COLO829 (cell line): ENCODE measurements at places on chromosomes 13 and 19.

GRCh38 chr13:52104624-52105023, 24.2 kb downstream of the NEK5 start:
- DNase-seq = no peak

GRCh38 chr13:31042481-31043165, 110.2 kb downstream of the TEX26 start:
- DNase-seq = no peak

DNA sequence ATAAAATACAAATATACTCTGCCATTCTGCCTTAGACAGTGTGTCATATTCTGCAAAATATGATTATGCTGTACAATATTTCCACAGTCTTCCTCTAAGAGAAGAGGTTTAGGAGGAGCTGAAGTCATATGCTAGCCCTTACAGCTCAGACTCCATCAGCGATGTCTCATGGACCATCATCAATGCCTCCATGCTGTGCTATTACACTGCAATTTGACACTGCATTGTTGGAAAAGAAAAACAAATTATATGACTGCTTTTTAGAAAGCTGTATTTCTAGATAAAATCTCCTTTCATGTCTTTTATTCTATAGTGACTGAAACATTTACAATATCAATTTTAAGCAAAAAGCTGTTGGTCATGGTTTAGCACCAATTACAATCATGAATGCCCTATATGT, 1089.4 kb upstream of the MIR17HG start:
- no peak for DNase-seq

DNA sequence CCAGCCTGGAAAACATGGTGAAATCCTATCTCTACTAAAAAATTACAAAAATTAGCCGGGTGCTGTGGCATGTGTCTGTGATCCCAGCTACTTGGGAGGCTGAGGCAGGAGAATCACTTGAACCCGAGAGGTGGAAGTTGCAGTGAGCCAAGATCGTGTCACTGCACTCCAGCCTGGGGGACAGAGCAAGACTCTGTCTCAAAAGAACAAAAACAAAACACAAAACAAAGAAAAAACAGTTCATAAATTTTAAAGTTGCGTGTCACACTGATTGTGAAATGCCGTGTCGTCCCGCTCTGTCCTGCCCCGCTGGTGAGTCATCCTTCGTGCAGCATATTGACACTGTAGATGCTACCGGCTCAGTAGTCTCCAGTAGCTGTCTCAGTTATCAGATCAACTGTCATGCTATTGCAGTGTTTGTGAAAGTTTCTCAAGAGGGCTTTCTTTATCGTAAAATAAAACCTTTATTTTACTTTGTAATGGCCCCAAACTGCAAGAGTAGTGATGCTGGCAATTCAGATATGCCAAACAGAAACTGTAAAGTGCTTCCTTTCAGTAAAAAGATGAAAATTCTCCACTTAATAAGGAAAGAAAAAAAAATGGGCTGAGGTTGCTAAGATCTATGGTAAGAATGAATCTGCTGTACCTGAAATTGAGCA, 36.4 kb upstream of the IGFL1 start:
- DNase-seq = peak; percentile 34

DNA sequence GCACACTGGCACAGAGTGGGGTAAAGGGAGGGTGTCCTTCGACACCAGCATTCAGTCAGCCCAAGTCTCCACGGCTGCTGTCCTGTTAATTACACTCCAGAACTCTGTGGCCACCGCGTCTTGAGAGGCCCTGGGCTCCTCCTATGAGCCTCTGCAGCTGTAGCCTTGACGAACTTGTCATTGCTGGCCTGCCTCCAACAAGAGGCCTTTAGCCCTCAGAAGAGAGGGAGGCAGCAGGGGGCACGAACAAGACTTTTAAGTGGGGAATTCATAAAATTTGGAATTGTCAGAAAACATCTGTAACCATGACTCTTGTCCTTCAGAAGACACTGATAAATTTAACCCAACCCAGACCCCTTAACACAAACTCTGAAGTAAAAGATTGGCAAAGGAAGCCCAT, 241.9 kb downstream of the UQCRFS1 start:
- no peak for DNase-seq

- DNase-seq = no peak
These were observed 59.4 kb downstream of the CCNE1 start for GRCh38 chr19:29871143-29871542.

DNA sequence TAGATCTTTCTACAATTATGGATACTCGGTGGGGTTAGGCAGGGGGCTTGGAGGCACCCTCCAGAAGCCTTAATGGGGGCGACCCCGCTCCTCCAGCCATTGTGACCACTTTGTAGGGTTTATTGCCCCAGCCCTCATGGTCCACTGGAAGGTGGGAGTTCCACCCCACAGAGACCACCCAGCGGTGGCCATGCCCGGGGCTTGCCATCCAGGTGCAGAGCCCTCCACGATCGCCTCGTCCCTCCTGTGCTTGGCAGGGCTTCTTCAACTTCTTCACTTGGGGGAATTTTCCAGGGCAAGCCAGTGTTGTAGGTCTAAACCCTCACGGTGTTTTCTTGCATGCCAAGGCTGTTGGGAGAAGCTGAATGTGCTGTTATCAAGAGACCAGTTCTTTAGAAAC, 16.1 kb downstream of the ZNF536 start:
- no peak for DNase-seq

DNA sequence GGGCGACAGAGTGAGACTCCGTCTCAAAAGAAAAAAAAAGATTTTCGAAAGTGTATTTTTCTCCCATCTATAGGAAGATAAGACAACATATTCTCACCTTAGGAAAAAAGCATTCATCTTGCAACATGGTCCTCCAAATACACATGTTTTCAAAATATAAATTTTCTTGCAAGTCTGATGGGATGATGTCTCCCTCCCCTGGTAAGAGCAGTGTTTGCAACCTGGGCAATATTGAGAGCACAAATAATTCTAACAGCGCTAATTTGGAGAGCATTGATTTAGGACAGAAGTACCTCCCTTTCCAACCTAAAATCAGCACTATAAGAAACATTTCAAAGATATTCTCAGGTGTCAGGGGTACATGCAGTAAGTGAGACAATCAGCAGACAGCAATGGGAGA, 61.0 kb upstream of the SHISA2 start:
- no peak for DNase-seq

- DNase-seq = no peak
These were observed 493.6 kb downstream of the FOXO1 start for GRCh38 chr13:40172878-40173277.

DNA sequence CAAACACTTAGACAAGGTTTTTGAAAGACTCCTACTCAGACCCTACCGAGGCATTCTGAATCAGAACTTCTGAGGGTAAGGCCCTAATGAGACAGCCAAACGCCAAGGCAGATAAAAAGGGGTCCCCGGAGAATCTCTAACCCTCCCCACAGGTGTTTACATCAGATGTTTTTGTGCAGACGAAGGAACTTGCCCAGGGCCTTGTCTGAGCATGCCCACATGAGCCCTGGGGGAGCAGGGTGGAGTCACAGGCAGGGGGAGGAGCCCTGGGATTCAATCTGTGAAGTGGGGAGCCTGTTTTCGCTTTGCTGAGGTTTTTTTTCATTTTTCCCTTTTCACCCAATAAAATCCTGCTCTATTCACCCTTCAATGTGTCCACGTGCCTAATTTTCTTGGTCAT, 61.6 kb upstream of the MED4 start:
- no peak for DNase-seq

- no peak for DNase-seq
These were observed 246.1 kb downstream of the NDFIP2 start for GRCh38 chr13:79727086-79727485.

- no peak for DNase-seq
These were observed 16.2 kb downstream of the ELAVL3 start for GRCh38 chr19:11464333-11465265.

- DNase-seq = no peak
These were observed 344.6 kb downstream of the RFC3 start for GRCh38 chr13:34162544-34162933.

GRCh38 chr19:20078581-20079031, 806 bp downstream of the ZNF90 start:
- no peak for DNase-seq

DNA sequence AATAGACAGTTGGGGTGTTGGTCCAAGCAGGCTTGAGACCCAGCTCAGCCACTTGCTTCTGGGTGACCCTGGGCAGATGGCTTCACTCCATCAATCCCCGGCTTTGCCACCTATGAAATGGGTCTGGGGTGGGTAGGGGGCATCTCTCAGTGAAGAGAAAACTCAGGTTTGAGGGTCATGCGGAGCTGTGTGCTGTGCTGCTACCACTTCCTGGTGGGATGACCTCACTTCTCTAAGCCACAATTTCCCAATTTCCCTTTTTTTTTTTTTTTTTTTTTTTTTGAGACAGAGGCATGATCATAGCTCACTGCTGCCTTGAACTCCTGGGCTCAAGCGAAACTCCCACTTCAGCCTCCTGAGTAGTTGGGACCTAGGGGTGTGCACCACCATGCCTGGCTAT, 4.6 kb upstream of the PLAUR start:
- no peak for DNase-seq

GRCh38 chr13:98564204-98564603, 12.7 kb downstream of the STK24 start:
- no peak for DNase-seq

- DNase-seq = no peak
These were observed 9.5 kb downstream of the STK11 start for GRCh38 chr19:1214862-1215731.

DNA sequence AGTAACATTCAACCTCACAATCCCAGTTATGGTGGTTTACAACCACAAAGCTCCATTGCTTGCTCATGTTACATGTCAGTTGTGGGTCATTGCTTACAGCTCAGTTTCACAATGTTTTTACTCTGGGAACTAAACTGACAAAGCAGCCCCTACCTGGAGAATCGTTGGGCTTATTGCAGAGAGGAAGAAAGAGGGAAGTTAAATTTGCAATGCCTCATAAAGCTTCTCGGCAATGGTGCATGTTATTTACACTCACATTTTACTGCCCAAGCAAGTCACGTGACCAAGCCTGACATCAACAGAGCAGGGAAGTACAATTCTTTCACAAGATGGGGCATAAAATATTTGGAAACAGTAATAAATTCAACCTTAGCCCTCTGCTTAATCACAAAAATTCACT, 441.6 kb downstream of the TDRD3 start:
- DNase-seq = no peak

GRCh38 chr19:35350591-35350990, 2.9 kb downstream of the FFAR1 start:
- no peak for DNase-seq

DNA sequence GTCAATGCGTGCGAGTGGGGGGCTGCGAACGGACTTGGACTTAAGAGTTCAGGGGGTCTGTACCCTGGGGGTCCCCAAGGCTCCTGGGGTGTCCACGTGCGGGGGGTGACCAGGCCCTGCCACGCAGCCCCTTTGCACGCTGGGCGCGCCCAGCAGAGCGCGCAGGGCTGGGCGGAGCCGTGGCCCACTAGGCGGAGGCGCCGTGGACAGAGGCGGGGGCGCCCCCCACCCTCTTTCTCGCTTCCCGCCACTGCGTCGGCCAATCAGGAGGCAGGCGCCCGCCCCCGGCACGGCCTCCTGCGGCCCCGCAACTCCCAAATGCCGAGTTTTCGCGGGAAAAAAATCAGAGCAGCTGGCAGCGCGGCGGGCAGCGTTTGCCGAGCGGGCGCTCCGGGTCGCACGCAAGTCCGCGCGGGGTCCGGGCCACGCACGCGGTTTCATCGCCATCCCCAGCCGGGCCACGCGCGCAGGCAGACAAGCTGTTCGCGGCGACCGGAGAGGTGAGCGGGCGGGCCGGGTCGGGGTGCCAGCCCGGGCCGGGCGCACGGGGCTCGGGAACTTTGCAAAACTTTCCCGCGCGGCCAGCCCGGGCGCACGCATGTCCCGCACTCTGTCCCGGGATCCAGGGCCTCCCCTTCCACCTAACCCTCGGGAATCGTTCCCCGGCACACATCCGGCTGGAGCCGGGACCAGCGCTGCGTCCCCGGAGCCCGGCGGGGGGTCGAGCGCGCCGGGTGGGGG, at the start of gene UHRF1:
Gene UHRF1 (plus strand): TSS at position 346 of the 741 bp plus-strand sequence. CDS start 1,385 bp downstream, outside the sequence.
- peak; percentile 44 for DNase-seq

DNA sequence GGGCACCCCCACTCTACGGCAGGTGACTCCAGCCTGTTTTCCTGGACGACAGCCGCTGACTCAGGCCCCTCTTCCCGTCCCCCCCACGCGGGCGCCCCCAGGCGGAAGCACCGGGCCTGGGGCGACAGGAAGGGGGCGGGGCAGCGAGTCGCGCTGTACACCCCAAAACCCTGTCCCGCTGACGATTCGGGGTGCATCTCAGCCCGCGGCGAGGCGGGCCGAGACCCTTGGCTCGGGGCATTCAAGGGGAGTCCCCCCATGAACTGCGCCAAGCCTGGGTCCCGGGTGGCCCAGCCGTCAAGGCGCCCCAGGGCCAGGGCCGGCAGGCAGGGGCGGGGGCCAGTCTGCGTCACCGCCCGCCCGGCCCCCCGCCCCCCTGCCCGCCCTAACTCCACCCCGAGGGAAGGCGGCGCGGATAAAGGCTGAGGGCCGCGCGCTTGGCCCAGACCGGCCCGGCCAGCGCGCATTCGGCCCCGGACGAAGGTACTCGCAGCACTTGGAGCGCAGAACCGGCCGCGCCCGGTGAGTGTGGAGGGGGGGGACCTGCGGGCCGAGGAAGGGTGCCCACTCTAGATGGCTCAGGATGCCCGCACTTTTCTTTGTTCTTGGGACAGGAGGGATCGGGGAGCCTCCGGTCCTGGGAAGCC, at the start of gene MIDN:
Gene MIDN (plus strand): TSS at position 445 of the 647 bp plus-strand sequence. CDS start 1,714 bp downstream, outside the sequence.
- no peak for DNase-seq

GRCh38 chr13:107102676-107103075, 534.7 kb upstream of the ARGLU1 start:
- DNase-seq = no peak

GRCh38 chr13:110855363-110855762, 59.5 kb downstream of the ANKRD10 start:
- DNase-seq = no peak

- no peak for DNase-seq
These were observed 755.6 kb upstream of the MIR17HG start for GRCh38 chr13:90591927-90592268.

DNA sequence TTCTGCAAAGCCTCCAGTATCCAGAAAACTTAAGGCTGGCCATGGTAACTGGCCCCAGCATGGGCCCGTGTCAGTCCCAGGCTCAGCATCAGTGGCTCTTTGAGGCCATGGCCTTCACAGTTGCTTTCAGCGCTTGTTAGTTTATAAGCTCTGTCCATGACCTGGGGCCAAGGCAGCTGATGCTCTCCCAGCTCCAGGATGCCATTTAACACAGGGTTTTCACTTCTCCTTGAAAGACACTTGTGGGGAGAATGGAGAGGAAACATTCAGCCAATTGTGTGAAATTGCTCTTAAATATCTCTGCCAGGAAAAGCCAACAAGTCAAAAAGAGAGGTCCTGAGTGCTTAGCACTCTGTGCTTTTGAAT, 321.3 kb downstream of the FOXO1 start:
- no peak for DNase-seq

DNA sequence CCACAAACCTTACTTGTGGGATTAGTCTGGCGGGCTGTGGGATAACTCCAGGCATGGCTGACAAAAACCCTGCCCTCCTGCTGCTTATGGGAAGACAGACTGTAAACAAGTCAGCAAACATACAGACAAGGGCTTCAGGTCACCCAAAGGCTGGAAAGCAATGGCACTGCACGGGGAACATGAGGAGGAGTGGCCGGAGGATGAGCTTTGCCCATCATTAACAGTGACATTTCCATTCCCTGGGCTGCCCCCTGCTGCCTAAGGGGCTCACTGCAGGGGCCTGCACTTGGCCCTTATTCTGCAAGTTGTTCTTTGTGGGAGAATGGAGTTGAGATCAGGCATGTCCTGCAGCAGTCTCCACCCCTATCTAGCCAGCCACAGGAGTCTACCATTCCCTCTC, 91.3 kb downstream of the UQCRFS1 start:
- DNase-seq = no peak

- peak; percentile 10 for DNase-seq
These were observed 73.9 kb downstream of the WTIP start for GRCh38 chr19:34555447-34555846.

- no peak for DNase-seq
These were observed 506.7 kb downstream of the KCTD12 start for GRCh38 chr13:76379341-76380105.
